ENCODE measurements at places on chromosomes 16 and 17.

GRCh38 chr16:87864331-87864989, 4.8 kb downstream of the SLC7A5 start:
- DNase-seq, result no peak

DNA sequence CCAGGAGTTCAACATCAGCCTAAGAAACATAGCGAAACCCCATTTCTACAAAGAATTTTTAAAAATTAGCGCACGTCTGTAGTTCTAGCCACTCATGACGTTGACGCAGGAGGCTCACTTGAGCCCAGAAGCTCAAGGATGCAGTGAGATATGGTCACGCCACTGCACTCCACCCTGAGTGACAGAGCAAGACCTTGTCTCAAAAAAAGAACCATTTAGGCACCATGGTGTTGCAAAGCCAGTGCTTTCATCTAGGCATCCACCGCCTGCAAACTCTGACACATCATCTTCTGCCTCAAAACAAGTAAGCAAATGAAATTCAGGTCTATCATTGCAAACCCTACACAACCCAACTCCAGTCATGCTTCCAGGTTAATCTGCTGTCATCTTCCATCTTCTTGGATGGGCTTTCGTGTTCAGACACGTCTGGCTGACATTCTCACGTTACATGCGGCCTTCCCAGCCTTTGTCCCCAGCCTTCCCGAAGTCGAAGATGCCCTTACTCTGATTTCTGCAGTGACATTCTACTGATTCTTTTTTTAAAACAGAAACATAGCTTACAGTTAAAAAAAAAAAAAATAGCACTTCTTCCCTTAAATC, 8.9 kb downstream of the ANKRD11 start:
- DNase-seq, result no peak

GRCh38 chr16:82626791-82627261, at the start of gene CDH13:
TSS of gene CDH13 (plus strand) at chr16:82626969.
- peak; percentile 42 for DNase-seq

DNA sequence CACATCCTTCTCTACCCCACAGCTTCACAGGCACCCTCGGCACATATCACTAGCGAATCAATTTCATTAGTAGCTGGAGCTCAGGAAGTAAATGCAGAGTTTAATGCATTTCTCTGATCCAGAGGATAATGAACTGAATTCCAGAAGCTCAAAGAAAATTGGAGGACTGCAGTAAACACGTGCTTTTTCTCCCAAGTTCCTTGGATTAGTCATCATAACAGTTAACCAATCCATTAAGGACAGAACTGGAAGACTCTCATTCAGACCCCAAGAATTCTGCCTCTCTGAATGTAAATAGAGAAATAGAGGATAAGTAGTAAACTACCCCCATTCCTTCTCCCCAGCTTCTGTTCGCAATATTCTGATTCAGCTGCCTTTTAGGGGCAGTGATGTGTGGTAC, 40.7 kb downstream of the DUSP14 start:
- no peak for DNase-seq

DNA sequence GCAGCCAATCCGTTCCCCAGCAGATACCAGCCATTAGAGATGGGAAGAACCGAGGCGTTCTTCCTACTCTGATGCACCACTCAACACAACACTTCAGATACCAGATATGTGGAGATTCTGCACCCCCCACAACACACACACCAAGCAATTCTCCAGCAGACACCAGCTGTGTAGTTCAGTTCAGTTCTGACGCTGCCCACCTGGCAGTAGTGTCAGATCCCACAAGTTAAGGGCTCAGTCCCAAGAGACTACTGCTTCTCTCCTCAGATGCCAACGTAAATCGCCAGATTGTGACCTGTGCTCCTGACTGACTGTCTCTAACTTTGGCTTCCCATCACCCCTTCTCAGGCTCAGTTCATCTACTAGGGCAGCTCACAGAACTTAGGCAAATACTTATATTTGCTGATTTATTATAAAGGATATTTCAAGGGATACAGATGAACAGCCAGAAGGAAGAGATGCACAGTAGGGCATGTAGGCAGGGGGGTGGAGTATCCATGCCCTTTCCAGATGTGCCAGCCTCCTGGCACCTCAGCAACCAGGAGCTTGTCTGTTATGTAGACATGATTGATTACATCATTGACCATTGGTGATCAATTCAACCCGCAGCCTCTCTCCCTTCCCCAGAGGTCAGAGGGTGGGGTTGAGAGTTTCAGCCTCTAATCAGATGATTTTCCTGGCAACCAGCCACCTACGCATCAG, 110.6 kb downstream of the PRKCA start:
- DNase-seq, result no peak

- DNase-seq, result peak; percentile 10
Measured at GRCh38 chr16:17397499-17397891, 73.3 kb downstream of the XYLT1 start.

DNA sequence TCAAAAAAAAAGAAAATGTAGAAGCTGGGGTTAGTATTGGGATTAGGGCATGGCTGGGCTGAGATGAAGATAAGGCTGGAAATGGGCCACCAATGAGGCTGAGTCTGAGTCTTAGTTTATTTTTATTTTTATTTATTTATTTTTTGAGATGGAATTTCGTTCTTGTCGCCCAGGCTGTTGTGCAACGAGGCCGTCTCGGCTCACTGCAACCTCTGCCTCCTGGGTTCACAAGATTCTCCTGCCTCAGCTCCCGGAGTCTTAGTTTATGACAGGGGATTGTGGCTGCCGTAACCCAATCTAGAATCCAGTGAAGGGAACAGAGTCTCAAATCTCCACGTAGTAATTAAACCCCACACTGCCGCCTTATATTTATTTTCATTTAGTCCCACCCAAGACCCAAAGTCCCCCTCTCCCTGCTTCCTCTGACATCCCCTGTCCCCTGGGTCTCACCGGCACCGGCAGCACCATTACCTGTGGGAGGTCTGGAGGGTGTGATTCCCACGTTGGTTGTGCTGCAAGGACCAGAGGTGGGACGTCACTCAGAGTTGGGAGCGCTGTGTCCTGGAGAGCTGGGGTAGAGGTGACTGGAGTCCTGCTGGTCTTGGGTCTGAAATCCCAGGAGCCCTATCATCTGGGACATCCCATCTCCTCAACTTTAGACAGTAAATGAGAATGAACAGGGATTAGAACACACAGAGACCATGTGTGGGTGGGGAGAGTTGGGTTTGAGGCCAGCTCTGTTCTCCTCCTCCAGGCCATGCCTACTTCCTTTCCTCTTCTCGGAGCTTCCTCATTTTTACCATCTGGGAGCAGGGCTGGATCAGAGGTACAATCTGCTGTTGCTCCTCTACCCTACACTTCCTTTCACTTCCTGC, at the start of gene CLEC10A:
Gene CLEC10A (minus strand): TSS at position 671 of the 875 bp plus-strand sequence. CDS start 1,439 bp downstream, outside the sequence.
- DNase-seq, result no peak

- no peak for DNase-seq
Measured at GRCh38 chr17:63985387-63986140, 12.6 kb upstream of the PRR29 start.

- no peak for DNase-seq
Measured at GRCh38 chr16:77775911-77776909, 12.2 kb upstream of the VAT1L start.

DNA sequence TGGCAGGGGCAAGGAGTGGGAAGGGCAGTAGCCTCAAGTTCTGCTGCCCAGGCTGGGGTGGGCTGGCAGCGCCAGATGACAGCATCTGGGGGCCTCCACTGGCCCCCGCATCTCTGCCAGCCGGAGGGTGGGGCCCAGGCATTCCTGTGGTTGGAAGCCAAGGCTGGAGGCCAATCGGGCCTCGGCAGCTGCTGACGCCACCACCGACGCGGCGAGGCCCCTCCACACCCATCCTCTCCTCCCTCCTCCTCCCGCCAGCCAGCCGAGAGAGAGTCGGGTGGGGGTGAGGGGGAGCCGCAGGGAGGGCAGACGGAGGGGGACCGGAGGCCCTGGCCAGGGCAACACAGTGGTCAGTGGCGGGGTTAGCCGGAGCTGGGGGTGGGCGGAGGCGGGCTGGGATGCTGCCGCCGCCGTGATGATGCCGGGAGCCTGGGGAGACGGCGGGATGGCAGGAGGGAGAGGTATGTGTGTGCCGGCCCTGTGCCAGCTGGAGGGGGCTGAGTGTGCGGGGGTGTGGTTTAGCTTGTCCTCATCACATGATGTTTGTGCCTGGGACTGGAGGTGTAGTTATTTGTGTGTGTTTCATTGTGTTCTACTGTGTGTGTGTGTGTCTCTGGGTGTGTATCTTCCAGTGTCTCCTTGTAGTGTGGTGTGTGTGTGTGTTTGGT, 36.6 kb downstream of the ARHGAP23 start:
- peak; percentile 93 for DNase-seq

- no peak for DNase-seq
Measured at GRCh38 chr17:10815319-10815718, 11.4 kb upstream of the TMEM238L start.

GRCh38 chr17:44108440-44109311, 14.8 kb downstream of the HDAC5 start:
- DNase-seq, result peak; percentile 45

GRCh38 chr17:72120642-72121163, at the start of gene SOX9:
TSS of gene SOX9 (plus strand) at chr17:72121020. CDS start at chr17:72121392, 372 bp downstream.
- peak; percentile 95 for DNase-seq

DNA sequence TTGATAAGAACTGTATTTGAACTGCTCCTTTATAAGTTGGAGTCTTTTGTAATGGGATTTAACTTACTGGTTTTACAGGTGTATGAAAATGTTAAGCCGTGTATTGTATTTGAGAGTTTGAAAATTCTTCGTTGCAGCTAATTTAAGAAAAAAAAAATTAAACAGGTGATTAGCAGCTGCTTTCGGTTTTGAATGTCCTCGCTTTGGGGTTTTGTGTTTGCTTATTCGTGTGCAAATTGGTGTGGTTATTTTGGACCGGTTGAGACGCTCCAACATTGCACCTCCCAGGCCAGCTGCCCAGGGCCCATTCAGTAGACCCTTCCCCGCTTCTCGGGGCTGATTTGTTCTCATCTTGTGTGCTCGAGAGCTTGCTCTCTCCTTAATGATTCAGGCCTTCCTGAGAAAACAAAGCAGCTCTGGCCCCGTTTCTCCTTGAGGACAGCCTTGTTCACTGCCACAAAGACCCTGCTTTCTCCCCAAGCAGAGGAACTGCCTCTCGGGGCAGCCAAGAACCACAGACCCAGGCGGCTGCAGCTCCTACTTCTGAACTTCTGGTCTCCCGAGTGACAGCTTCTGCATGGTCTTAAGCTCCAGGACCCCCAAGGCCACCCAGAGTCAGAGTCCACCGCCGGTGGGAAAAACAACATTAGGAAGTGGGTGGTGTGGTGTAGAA, 100.5 kb downstream of the MSI2 start:
- DNase-seq, result peak; percentile 32

DNA sequence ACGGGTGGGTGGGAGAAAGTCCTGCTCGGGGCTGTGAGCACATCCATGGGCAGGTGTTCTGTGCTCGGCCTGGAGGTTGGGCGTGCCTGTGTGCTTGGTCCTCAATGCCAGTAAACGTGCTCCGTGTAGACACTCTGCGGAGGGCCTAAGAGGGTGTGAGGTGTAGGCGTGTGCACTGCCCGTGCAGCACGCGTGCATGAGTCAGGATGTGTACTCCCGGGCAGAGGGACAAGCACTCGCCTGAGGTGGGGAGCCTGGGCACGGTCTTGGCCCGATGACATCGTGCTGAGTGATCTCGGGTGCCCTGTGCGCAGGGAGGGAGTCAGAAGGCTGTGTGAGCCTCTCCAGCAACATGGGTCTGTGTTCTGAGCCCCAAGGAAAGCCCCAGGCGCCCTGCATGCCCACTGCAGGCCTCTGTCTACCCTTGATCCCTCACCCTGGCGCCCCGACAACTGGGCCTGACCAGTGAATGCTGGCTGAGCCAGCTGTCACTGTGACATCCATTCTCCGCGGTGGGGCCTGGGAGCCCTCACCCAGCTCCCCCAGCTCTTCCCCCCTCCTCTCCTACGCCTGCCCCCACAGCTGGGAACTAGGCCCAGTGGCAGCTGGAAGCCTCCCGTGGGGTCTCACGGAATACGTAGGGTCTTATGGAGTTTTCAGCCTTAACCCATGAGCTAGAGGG, 23.5 kb upstream of the NXPH3 start:
- no peak for DNase-seq

GRCh38 chr16:70579648-70580630, 56.3 kb downstream of the SF3B3 start:
- DNase-seq, result no peak

DNA sequence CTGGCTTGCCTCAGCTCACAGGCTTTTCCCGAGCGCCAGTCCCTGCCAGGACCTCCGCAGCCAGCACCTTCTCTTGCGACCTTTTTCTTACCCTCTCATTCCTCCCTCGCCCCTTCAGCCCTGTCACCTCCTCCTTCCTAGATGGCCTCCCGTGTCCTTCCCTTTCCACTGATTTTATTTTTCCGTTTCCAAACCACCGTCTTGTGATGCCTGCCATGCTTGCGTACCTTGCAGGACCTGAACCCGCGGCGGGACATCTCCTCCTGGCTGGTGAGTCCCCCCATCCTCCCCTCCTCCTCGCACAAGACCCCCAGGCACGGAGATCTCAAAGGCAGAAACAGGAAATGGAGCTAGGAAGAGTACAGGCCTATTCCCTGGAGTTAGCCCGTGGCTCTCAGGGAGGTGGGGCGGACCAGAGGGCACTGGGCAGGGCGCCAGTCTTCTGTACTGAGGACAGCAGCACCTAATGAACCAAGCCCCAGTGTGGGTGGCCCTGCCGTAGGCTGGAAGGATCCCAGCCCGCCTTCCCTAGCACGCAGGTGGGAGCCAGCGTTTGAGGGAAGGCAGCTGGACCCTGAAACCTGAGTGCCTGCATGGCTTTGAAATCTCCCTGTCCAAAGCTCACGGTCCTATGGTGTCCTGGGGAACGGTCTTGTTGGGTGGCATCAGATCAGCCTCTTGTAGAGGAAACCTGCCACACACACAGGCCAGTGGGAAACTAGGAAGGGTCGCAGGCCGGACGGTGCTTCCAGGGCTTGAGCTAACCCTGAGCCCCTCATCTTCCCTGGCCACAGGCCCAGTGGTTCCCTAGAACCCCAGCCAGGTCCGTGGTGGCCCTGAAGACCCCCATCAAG, 612 bp downstream of the CISD3 start:
- DNase-seq, result peak; percentile 36

DNA sequence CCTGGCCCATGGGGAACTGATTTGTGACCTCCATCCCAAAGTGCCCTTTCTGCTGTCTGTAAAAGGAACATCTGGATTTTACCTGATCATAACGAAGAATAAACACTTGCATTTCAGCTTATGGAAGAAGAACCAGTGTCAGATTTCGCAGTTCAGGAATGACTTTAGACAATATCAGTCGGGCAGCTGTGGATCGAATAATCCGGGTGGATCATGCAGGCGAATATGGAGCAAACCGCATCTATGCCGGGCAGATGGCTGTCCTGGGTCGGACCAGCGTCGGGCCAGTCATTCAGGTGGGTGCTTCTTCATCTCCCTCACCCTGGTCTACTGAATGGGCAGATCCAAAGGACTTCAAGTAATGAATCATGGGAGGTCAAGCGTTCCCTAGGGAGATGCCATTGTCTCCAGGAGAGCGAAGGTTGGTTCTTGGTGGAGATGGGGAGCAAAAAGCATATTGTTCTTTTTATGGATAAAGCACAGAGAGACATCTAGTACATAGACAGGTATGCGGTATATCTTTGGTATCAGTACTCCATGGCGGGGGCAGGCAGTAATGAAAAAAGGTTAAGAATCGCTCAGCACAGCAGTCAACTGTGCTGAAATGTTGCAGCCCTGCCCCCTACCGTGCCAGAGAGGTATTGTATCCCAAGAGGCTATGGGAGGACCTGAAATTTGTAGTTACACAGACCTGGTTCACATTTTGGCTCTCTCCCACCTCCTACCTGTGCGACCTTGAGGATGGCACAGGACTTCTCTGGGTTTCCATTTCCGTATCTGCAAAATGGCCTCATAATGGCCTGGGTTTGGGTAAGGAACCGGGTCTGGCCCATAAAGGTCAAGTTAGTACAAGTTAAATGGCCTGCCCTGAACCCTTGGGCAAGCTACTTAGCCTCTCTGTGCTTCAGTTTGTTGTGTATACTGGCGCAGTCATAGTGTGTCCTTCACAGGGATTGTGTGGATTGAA, 4.7 kb downstream of the COQ7 start:
- peak; percentile 33 for DNase-seq

Data from anterior cingulate cortex (tissue), 58 donors.